Common myeloid progenitor, CD34-positive (primary cell): ENCODE measurements at places on chromosomes 11 and 22.

DNA sequence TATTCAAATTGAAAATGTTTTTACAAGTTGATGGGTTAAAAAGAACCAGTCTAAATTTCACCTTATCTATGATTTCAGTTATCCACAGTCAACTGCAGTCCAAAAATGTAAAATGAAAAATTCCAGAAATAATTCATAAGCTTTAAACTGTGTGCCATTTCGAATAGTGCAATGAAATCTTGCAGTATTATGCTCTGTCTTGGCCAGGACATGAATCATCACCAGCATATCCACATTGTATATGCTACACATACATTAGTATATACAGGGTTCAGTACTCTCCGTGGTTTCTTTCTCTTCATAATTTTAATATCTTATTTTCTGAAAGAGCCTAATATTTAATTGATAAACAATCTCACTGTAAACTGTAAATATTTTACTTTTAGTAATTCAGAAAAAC is 45.9 kb downstream of the ARHGAP32 start:
- DNase-seq = no peak

- peak; percentile 47 for DNase-seq
These were observed 125.3 kb downstream of the VPREB1 start for GRCh38 chr22:22369964-22370270.

GRCh38 chr11:14444441-14445189 is 55.0 kb downstream of the COPB1 start:
- no peak for DNase-seq

GRCh38 chr22:36348760-36349159 is 39.0 kb downstream of the MYH9 start:
- DNase-seq = no peak

- DNase-seq = no peak
These were observed 163.7 kb downstream of the LARGE1 start for GRCh38 chr22:33756508-33756949.

GRCh38 chr22:31609716-31610115 is 52.3 kb downstream of the PISD start:
- DNase-seq = no peak

DNA sequence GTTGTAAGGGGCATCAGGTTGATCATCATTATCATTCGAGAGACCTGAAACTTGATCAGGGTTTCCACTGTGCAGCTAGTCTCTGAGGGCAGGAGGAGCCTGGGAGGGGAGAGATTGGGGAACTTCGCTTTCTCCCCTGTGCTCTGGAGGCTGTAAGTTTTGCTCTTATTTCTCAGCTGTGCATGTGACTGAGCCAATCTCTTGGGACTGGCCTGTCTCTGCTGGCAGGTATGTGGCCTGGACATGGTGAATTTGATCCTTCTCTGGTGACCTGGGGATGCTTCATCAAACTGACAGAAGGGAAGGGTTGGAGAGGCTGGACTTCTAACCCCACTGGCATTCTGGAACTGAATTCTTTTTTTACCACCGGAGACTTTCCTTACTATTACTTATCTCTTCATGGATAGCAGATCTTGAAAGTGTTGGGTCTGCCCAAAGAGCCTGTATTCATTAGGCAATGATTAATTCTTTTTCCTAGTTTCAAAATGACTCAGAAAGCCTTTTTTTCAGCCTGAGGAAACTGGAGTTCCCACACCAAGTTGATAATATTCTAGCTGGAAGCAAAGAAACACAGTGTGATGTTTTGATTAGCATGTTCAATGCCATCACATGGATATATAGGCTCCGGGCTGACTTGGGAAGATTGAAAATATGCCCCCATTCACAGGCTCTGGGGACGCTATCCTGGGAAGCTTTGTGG is 36.5 kb downstream of the TSPAN18 start:
- DNase-seq = no peak

GRCh38 chr11:77783025-77783424 is 37.5 kb downstream of the RSF1 start:
- DNase-seq = no peak

- DNase-seq = no peak
These were observed 89.5 kb downstream of the CWC15 start for GRCh38 chr11:94883878-94884277.

DNA sequence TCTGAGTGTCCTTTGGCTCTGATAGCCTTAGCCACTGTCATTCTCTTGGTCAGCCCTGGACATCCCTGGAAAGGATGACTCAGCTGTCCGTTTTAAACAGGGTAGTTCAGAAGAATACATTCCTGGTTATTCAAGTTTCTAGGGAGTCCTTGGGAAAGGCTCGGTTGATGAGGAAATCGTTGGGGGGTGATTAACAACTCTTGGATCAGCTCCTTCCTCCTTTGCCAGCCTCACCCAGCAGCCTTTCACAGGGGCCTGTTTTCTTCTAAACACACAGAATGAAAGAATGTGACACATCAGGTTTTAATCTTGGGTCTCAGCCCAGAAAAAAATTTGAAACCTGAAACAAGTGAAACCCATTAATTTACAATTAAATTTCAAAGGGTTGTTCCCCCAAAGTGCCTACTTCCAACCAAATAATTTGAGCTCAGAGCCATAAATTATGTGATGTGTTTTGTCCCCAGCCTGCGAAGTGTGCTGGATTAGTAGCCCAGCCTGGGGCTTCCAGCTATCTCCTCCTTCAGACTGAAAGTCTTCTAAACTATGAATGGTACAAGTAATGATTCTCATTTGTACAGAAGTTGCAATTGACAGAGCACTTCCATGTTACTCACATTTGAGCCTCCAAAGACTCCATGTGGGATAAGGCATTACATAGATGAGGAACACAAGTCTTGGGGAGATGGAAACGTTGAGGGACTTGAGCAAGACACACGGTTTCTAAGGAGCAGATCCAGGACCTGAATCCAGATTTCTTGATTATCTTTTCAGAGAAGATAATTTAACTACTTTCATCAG is 19.3 kb upstream of the MRGPRX2 start:
- no peak for DNase-seq

- DNase-seq = no peak
These were observed 10.4 kb upstream of the GLYAT start for GRCh38 chr11:58742140-58742539.

- no peak for DNase-seq
These were observed 1349.5 kb downstream of the BRD1 start for GRCh38 chr22:48478124-48478523.

DNA sequence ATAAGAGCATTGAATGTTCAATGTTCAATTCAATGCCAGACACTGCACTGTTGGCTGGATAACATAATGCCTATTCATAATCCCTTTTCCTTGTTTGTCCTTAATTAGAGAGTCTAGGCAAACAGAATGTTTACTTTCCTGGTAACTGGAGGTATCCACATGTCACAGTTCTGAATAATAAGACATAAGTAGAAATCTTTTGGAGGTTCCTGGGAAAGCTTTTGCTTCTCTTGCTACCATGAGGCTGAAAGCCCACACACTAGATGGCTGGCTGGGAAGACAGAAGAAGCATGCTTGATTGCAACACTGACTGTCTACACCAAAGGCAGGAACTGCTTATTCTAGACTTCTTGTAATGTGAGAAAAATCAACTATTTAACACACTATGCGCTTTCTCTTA is 79.5 kb downstream of the GAB2 start:
- no peak for DNase-seq

DNA sequence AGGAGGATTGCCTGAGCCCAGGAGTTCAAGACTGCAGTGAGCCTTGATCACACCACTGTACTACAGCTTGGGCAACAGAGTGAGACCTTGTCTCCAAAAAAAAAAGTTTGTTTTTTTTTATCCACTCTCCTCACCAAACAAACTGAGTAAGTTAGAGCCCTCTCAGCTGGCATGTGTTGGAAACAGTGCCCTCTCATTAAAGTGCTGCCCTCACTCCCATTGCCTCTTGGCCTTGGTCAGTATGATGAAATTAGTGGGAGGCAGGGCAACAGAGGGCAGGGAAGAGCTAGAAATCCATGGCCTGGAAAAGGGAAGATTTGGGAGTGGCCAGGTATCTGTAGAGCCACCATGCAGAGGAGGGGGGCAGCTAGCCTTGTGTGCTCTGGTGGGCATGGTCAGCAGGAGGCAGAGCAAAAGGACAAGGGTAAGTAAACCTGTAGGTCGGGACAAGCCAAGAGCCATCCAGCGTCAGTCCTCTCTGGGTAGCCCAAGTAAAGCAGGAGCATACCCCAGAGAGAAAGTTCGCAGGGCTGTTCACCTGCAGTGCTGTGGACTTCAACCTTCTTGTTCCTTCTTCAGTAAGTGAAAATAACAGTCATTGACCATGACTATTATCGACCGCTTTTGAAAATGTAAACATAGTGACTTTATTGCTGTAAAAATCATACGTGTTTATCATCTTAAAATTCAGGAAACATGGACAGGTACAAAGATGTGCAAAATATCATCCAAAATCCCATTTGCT is 28.2 kb downstream of the PIK3IP1 start:
- no peak for DNase-seq
